Activated T-helper 1 cell treated with anti-CD3 and anti-CD28 coated beads, Interleukin-2, amount 50 U/mL, for 16 hours (primary cell): ENCODE measurements at places on chromosomes 7 and 10.
A peak's percentile ranks its signal among the peaks of the same experiment; 100 is the strongest.

DNA sequence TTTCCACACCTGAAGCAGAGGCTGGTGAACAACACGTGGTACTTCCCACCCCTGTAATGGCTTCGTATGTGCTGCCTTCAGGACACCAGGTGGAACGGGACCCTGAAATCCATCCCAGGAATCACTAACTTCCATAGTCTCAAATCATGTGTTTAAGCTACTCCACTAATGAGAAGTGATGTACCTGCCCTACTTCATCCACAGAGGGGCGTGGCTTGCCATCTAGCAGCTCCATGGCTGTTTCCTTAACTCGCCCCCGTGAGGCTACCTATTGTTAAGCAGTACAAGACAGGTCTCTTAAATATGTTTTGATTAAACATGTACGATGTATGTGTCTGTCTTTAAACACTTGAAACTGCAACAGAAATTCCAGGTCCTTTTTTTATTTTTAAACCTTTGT is 31.8 kb downstream of the ARL3 start:
- no peak for DNase-seq

GRCh38 chr10:68151453-68151852 is 42.2 kb downstream of the MYPN start:
- no peak for DNase-seq

- no peak for DNase-seq
Measured at GRCh38 chr7:9711259-9711918, 1262.3 kb upstream of the PHF14 start.

GRCh38 chr10:132180736-132181135 is 6.0 kb upstream of the DPYSL4 start:
- DNase-seq, result no peak

DNA sequence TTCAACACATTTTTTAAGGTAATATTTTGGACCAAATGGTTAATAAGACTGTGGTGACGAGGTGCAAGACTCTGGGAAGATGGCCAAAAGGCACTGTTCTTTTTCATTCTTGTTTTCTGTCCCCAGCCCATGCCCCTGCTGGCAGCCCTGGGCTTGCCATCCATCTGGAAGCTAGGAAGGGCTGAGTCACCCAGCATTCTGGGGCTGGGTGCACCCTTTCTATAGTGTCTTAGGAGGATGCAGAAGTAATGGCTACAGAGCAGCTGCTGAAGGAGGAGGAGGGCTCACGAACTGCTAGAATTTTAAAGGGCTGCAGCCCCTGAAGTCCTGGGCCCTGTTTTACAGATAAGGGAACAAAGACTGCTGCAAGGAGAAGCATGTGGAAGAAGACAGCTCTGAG is 42.8 kb upstream of the ZNF32 start:
- no peak for DNase-seq

DNA sequence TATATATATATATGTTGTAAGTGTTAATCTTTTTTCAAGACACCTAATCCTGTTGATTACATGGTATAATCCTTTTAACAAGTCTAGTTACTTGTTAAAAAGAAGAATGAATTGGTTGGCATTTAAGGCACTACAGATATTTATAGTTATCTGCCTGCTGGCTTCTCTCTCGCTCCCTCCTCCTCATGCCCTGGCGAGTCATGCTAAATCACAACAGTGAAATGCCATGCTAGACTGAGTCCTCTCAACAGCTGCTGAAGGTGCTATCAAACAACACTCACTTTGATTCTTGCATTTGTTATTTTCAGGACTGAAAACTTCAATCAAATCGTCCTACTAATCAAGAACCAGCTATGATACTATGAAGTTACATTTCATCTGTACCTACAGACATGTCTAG is 15.4 kb downstream of the NRAP start:
- DNase-seq, result no peak

GRCh38 chr7:127776776-127777386 is 124.9 kb downstream of the SND1 start:
- DNase-seq, result no peak

- no peak for DNase-seq
Measured at GRCh38 chr10:34780818-34781380, 34.2 kb downstream of the PARD3 start.

- DNase-seq, result no peak
Measured at GRCh38 chr7:117009705-117010361, 56.5 kb downstream of the ST7 start.

- DNase-seq, result no peak
Measured at GRCh38 chr7:2920041-2920440, 75.9 kb upstream of the GNA12 start.

GRCh38 chr10:107647462-107647861 is 483.0 kb upstream of the SORCS1 start:
- no peak for DNase-seq

GRCh38 chr10:42932735-42933447 is 144.0 kb upstream of the RET start:
- DNase-seq, result peak; percentile 13

- DNase-seq, result no peak
Measured at GRCh38 chr10:65571011-65571570, 1354.7 kb upstream of the LRRTM3 start.

- no peak for DNase-seq
Measured at GRCh38 chr10:101545898-101546297, 42.2 kb downstream of the POLL start.

- DNase-seq, result no peak
Measured at GRCh38 chr7:4102231-4102841, 579.8 kb upstream of the FOXK1 start.

- no peak for DNase-seq
Measured at GRCh38 chr7:131550846-131551245, 5.6 kb downstream of the PODXL start.

- no peak for DNase-seq
Measured at GRCh38 chr10:17216901-17217395, 11.1 kb upstream of the VIM start.

DNA sequence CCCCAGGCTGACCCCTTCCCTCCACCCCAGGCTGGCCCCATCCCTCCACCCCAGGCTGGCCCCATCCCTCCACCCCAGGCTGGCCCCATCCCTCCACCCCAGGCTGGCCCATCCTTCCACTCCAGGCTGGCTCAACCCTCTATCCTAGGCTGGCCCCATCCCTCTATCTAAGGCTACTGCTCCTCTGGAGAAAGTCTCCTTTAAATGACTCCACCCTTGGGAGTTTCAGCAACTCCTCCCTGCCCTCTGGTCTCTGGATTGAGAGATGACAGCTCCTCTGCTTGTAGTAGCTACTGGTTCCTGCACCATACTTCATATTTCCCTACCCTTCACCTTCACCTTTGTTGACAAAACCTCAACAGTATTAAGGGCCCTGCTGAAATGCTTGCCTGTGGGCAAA is 8.5 kb downstream of the PRLHR start:
- no peak for DNase-seq

DNA sequence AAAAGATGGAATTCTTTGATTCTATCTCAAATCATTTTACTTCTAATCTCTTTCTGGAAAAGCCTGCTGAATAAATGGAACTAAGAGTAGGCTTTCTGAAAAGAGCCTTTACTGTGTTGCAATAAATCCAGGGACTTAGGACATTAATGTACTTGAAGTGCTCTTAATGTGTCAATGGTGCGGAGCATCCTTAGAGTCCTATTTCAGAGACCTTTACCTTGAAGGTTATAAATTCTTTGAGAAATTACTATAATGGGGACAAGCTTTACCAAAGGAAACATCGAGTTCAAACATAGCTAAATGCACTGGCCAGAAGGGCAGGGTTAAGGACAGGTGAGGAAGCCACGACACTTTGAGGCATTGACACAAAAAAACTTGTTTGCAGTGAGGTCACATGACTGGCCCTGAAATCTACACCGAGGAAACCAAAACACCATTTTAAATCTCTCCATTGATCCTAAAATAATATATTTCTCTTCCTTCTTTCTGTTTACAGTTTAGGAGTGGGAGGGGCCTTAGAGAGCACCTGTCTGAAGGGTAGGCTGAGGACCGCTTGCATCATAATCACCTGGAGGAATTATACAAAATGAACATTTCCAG is 48.1 kb upstream of the EXOC6 start:
- DNase-seq, result no peak

DNA sequence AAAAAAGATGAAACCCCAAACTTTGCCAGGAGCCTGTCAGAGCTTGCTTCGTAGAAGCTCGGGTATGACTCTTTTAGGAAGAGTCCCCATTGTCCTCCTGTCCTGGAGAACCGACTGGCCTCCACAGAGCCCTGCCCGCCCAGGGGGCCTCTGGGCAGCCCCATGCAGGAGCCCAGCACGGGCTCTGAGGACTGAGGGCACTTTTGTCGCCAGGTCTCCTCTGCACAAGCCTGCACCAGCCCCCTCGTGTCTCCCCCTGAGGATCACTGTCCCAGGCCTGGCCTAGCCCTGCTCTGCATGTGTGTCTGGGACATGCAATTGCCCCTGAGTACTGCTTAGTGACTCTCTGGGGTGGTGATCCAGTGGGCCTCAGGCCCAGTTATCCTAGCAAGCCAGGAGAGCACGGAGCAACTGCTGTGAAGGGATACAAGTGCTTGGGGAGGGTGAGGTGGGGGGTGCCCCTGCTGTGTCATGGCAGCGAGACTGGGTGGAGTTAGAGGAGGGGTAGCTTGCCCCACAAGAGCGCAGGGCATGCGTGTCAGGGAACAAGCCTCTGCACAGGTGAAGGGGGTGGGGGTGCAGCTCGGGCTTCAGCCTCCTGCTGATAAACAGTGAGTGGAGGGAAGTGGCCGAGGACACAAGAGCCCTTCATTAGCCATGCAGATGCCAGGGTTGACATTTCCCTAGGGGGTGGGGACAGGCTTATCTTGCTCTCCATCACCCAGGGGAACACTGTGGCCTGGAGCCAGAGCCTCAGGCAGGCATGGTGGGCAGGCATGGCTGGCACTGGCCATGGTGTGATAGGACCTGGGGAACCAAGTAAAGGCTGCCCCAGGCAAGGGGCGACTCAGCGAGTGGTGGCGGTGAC is 143.4 kb downstream of the C10orf105 start:
- DNase-seq, result no peak

GRCh38 chr10:111765216-111765615 is 418.3 kb downstream of the GPAM start:
- DNase-seq, result no peak

DNA sequence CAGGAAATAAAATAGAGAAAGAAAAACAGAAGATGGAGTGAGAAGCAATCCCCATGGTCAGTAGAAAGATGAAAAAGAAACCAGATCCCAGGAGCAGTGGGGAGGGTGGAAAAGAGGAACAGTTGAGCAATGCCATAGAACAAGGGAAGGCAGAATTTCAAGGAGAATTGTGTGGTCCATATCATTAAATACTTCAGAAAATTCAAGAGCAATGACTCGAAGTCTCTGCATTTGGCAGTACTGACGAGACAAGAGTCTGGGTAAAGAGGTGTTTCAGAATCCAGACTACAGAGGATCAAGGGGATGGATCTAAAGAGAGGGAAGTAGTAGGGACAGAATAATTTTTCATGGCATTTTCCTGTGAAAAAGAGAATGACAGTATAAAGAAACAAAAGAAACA is 512.6 kb downstream of the PHTF2 start:
- DNase-seq, result no peak

- DNase-seq, result no peak
Measured at GRCh38 chr7:128263420-128263819, 22.3 kb downstream of the LEP start.

- no peak for DNase-seq
Measured at GRCh38 chr7:121334875-121335648, 6.3 kb downstream of the WNT16 start.

GRCh38 chr7:82539969-82540368 is 96.4 kb upstream of the CACNA2D1 start:
- DNase-seq, result no peak

DNA sequence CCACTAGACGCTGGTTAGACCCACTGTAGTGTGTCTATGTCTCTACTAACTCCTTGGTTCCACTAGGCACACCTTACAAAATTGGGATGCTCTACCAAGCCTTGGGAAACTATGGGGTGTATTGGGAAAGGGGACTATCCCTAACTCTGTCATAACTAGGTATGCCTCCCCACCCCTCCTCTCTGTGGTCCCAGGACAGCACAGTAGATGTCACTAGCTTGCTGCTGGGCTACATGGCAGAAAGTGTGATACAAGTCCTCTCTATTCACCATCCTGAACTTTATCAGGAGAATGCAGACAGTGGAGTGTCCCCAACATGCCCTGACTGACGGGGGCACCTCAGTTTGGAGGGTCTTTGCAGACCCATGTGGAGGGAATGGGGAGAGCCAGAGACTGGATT is 30.3 kb upstream of the TMEM273 start:
- DNase-seq, result no peak

DNA sequence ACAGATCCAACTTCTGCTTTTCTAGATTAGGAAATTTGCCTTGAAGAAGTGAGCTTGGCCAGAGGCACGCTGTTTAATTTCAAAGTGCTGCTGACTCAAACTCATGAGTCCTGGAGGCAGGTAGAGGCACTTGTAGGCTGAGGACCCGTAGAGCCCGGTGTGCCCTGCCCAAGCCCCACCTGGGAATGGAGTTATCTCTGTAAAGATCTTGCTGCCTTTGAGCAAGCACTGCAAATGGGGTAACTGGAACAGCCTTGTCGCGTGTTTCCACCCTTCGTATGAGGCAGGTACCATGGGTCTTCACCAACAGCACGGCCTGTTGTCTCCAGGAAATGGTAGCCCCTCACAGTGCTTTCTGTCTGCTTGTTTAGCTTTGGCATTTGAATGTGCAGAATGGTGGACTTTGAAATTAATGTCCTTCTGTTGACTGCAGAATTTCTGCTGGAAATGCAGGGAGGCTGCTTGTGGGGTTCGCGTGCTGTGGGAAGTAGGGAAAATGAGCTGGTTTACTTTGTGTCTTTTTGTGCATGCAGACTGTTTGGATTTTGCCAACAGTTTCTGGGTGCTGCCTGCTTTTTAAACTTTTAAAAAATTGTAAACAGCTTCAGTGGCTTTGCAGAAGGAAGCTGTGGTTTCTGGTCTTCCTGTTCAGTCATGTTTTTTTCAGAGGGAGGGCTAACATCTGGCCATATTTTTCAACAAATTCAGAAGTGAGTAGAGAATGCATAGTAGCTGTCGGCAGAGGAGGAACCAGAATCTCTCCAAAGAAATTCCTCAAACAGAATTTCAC is 27.2 kb downstream of the CCM2 start:
- DNase-seq, result no peak
